ENCODE measurements at places on chromosomes 3 and 15.

GRCh38 chr3:186073641-186074040 lies 35.2 kb downstream of the ETV5 start:
- DNase-seq = no peak

GRCh38 chr3:97979610-97980009 lies 7.4 kb upstream of the RIOX2 start:
- no peak for DNase-seq

- no peak for DNase-seq
Measured at GRCh38 chr3:160911411-160911810, 155.4 kb downstream of the PPM1L start.

- no peak for DNase-seq
Measured at GRCh38 chr15:76196269-76197231, 114.7 kb downstream of the ETFA start.

Data from cortex of kidney (tissue), 1 donor.